ENCODE measurements at places on chromosomes 5 and 9.

GRCh38 chr9:99046068-99046467, 58.8 kb upstream of the TGFBR1 start:
- DNase-seq, result no peak

- DNase-seq, result no peak
These were observed 305.8 kb downstream of the PDE4D start for GRCh38 chr5:59587489-59588337.

DNA sequence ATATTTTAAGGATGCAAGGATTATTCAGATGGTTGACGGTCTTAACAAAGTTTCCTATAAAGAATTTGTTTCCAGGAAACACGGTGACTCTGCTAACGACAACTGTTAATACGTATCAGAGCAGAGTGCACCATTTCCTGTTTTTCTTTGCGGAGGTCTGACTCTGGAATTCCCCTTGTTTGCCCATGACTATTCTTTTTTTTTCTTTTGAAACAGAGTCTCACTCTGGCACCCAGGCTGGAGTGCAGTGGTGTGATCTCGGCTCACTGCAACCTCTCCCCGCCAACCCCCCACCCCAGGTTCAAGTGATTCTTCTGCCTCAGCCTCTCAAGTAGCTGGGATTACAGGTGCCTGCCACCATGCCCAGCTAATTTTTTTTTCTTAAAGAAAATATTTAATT, 115.9 kb downstream of the CDC42SE2 start:
- DNase-seq, result peak; percentile 69

GRCh38 chr5:139282197-139282557, 11.4 kb upstream of the MATR3 start:
- DNase-seq, result no peak

DNA sequence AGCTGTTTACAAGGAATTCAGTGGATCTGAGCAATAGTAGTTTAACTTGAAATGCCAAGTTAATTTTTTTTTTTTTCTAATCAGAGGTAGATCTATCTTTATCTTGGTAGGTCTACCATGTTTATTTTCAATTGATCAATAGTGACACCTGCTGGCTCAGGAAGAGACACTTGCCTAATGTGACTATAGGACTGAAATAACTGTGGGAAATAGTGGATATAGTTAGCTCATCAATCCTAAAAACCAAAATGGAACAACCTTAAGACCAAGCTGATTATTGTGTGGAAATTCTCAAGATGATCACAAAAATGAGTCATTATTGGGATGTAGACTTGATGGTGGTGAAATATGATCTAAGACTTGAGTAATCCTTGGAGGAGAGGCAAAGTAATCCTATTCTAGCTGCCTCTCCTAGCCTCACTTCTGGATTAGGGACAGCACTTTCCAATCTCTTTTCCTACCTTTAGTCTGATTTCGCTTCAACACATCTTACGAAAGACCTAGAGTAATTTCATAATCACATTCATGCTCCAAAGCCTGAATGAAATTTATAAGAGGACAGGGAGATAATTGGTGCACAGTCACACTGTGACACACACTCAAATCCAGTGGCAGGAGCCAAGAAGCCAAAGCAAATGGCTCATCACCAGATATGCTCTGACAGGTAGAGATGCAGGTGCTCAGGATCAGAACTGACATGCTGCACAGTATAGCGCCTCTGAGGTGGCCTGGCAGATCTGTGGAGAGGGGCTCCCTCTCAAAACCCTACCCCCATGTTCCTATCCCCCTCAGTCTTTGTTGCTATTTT, 156.3 kb downstream of the HMHB1 start:
- no peak for DNase-seq

GRCh38 chr9:131854896-131855613, 115.2 kb upstream of the RAPGEF1 start:
- DNase-seq, result no peak

GRCh38 chr9:123716339-123716945, 213.5 kb downstream of the DENND1A start:
- no peak for DNase-seq

- no peak for DNase-seq
These were observed 656.2 kb upstream of the PTPRD start for GRCh38 chr9:11269036-11269435.

GRCh38 chr9:26361010-26361409, 531.6 kb downstream of the CAAP1 start:
- DNase-seq, result no peak

DNA sequence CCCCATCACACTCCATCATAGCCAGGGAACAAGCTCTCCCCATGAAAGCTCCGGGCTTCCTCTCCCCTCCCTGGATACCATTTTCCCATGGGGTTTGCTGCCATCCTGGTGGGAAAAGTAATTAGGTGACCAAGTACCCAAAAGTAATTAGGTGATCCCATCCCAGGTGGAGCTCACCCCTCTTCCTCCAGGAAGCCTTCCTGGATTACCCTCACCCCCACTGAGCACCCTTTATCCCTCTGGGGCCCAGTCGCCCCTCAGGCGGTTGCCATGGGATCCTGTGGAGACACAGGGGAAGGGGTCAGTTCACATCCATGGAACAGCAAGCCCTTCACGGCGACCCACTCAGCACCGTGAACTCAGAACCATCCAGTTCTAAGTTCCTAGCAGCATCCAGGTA, 74.8 kb upstream of the RAPGEF1 start:
- no peak for DNase-seq

GRCh38 chr9:108347463-108348188, 508.2 kb downstream of the ACTL7B start:
- no peak for DNase-seq

DNA sequence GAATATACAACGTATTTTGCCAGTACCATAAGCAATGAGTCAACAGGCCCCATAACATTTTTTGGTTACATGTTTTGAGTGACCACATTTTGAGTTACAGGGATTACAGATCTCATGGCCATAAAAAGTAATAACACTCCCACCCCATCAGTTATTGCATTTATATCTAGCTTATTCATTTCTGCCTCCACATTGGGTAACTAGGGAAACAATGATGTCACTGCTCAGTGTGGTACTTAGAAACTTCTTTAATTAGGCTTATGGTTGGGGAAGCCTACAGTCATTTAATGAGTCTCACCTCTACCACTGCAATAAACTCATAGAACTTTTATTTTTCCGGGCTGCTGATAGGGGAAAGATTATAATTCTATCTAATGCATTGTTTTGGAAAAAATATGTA, 39.9 kb upstream of the SMIM15 start:
- no peak for DNase-seq

DNA sequence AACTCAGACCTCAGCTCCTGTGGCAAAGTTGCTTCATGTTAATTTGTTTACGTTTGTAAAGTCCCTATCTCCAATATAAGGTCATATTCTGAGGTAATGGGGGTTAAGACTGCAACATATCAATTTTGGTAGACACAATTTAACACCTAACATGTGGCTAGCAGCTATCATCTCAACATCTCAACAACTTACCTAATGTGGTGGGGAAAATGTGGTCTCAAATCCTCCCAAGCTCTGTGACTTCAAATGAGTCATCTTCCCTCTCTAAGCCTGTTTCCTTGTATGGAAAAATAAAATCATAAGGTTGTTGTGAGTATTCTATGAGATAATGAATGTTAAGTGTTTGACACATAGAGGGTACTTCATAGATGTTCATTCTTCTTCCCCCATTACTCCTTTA, 443.3 kb downstream of the CDK5RAP2 start:
- no peak for DNase-seq

- no peak for DNase-seq
These were observed 162.7 kb upstream of the SGCD start for GRCh38 chr5:156164306-156164705.

- no peak for DNase-seq
These were observed 197.0 kb upstream of the NMUR2 start for GRCh38 chr5:152601806-152602732.

- no peak for DNase-seq
These were observed 1.5 kb downstream of the IGFBPL1 start for GRCh38 chr9:38422555-38423260.

DNA sequence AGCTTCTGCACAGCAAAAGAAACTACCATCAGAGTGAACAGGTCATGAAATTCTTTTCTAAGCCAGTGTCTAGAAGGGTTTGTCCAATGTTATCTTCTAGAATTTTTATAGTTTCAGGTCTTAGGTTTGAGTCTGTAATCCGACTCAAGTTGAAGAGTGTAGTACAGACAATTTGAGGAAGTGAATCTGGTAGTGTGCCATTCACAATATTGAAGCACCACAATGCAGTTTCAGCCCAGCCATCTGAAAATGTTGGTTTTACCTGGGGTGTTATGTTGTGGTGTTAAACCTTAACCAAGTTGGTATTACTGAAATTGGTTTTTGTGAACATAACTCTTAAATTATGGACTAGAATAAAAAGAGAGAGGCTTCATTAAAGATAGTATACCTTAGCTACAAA, 77.2 kb downstream of the ADAMTS16 start:
- DNase-seq, result no peak

DNA sequence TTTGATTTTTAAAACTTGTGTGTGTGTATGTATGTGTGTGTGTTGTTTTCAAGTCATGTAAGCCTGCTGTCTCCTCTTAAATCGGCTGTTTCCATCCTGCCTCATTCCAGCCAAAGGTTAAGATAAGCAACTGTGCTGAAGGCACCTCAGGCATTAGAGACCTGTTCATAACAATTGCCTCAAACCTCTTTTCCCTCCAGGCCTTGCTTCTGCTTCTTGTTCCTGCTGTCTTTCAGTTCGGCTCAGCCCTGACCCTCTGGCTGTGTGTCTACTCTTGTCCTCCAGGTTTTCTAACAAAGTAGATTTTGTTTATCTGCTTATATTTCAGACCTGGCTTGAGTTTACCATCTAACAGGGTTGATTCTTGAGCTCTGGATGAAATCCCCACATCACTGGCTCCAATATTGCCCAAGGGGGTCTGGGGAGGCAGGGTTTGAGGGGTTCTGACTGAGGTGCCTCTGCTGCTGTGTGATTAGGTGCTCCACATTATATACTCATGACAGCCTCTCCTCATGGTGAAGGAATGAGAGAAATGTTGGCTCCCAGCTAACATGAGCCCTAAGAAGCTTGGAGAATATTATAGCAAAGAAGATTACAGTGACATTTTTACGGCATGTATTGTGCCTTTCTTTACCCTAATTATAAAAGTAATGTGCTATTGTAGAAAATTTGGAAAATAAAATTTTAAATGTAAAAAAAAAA, 229.7 kb upstream of the PIK3R1 start:
- DNase-seq, result no peak

DNA sequence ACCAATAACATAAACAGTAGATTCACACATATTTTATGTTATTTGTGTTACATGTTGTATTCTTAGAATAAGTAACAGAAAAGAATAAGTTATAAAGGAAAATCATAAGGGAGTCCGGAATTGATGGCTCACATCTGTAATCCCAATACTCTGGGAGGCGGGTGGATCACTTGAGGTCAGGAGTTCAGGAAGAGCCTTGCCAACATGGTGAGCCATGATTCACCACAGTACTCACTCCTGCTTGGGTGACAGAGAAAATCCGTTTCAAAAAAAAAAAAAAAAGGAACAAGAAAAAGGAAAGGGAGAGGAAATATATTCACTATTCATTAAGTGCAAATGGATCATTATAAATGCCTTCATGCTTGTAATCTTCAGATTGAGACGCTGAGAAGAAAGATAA, 533.3 kb upstream of the CDH9 start:
- DNase-seq, result no peak

- no peak for DNase-seq
These were observed 20.8 kb downstream of the OR1L3 start for GRCh38 chr9:122695696-122696095.

Data from T-helper 22 cell (primary cell).